ENCODE measurements at places on chromosomes 6 and 20.
A peak's percentile ranks its signal among the peaks of the same experiment; 100 is the strongest.

GRCh38 chr6:133447924-133448323 lies 206.8 kb downstream of the EYA4 start:
- no peak for DNase-seq

DNA sequence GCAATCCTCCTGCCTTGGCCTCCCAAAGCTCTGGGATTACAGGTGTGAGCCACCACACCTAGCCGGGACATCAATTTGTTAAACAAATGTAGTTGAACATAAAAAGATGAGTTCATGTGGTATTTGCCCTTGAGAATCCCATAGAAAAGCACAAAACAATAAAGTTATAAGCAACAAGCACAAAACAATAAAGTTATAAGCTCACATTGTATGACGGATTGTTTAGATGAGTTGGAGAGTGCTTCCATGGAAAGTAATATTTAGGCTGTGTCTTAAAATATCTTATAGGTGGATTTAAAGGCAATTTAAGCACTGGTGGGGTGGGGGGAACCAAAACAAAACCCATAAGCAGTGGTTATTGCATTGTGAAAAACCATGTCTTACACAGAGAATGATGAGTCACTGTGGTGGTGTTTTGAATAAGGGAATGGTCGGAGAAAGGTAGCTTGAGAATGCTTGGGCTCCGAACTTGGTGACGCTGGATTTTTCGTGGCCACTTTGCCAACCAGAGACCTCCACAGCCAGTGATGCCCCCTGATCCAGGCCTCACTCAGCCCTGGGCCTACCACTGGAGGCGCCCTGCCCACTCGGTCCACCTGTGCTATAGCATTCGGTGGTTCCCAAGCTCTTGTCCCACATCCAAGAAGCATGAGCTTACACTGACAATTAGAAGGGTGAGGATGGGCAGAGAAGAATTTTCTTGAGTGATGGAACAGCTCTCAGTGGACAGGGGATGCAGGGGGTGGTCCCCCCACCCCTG lies 256.0 kb downstream of the CDKAL1 start:
- no peak for DNase-seq

DNA sequence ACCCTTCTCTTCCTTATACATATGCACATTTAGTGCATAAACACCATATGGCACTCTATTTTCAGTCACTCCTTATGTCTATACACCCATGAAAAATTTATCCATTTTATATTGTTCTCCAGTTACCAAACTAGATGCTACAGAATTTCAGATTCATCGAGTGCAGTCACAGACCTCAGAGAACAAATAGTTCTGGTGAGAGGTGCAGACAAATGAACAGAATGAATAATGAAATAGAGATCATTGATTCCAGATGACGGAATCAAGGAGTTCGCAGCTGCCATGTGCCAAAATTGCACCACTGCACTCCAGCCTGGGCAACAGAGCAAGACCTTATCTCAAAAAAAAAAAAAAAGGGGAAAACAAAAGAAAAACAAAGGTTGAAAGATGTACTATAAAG lies 214.8 kb upstream of the CEP162 start:
- no peak for DNase-seq

- DNase-seq = peak; percentile 44
Measured at GRCh38 chr6:131135244-131136020, at the start of gene AKAP7. Gene AKAP7, plus strand, starts transcription at chr6:131135467. Its CDS starts 297 bp downstream, at chr6:131135764.

- DNase-seq = no peak
Measured at GRCh38 chr6:158912655-158913054, 87.3 kb downstream of the RSPH3 start.

GRCh38 chr20:50728486-50728980 lies 2.8 kb upstream of the PARD6B start:
- no peak for DNase-seq

- DNase-seq = no peak
Measured at GRCh38 chr6:43911354-43912115, 141.5 kb downstream of the VEGFA start.

GRCh38 chr20:23125625-23126191 lies 39.6 kb upstream of the CD93 start:
- DNase-seq = no peak

DNA sequence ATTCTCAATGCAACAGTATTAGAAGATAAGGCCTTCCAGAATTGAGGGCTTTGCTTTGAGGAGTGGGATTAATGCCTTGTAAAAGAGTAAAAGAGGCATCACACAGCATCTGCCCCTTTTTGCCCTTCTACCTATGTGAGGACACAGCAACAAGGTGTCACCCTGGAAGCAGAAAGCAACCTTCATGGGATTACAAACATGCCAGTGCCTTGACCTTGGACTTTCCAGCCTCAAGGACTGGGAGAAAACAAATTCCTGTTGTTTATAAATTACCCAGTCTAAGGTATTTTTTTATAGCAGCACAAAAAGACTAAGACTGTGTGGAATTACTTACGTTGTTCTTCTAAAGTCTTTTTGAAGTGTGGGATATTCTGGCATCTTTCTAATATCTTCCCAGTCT lies 150.0 kb upstream of the SLC22A16 start:
- no peak for DNase-seq

DNA sequence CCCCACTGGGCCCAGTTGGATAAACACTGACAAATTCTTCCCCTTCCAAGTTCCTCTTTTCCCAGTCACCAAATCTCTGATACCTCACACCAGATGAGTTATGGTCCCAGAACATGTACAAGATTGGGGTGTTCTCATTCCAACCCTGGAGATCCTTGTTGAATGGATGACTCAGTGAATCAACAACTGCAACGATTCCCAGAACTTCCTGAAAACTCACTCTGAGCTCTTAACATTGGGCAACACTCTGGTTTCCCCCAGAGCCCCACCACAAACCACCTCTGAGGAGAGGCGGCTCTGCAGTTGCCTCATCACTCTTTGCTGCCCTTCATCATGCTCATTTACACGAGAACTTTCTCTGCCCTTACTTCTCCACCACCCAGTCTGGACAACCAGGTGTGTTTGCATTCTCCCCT lies 115.2 kb downstream of the MRPL14 start:
- no peak for DNase-seq

DNA sequence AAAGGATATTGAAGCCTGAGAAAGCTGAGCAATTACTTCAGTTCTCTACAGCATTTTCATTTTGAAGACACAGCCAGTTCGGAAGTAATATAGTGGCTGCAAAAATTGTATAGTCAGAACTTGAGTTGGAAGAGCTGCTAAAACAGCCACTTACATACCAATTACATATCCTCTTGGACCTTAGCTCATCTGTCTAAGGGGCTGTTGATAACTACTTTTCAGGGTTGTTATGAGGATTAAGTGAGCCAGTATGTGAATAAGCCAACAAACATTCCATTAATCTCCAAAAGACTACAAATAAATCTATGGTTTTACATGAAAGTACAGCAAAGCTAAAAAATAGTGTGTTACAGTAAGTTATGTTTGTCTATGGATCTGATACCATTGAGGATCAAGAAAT lies 59.7 kb downstream of the TMEM200A start:
- no peak for DNase-seq

DNA sequence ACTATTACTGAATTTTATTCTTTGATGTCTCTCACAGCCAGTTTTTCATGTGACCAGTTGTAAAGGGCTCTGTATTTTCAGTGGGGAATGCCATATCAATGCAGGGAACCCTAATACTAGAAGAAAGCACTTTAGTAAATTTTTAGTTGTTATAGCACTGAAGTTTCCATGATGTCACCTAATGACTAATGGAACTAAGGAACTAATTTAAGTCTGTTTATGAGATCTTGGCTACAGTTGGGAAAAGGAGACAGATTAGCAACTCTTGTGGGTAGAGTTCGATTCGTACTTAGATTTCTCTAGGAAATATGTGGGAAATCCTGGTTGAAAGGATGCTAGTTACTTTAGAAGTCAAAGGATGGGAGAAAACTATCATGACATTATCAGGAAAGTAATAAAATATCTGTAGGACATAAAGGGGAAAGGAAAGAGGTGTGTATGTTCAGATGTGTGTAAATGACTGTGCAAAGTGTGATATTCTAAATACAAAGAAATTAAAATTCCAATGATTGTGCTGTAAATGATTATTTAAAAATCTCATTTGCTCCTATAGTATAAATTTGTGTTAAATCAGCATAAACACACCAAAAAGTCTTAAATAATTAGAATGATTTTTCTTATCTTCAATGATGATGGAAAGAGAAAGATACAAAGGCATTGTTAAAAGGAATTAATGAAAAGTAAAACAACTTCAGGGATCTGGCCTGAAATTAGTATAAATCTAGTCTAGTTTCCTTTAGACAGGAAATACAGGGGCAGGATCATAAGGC lies 103.4 kb downstream of the LRRC1 start:
- no peak for DNase-seq

DNA sequence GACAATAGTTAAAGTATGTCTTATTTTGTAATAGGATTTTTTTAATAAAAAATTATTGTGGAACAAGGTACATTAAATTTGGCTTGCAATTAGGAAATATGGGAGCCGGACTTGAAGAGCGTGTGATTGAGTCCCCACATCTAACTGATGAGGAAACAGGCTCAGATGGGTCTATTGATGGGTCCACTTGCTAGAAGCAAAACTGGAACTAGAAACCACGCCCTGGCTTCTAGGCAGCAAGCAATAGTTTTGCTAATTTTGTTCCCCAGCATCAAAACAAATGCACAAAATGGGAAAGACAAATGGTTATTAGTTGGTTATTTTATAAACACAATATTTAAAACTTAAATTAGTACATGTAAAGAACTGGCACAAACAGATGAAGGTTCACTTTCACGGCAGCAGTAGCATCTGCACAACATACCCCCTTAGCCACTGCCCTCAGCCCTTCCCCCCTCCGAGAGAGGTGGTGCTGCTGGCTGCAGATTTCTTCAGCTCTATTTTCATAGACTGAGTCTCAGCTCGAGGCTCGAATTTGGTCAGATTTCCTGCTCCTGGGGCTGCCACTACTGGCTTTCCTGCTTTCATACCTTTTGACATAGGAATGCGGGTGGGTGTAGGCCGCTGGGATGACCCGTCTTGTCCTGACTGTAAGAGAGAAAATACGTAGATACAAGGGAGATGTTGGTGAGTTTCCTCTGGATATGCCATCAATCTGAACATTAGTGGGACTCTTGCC lies 23.8 kb upstream of the TMEM30A start:
- no peak for DNase-seq

- no peak for DNase-seq
Measured at GRCh38 chr6:37171201-37171969, 1.4 kb downstream of the PIM1 start.

GRCh38 chr20:22949331-22950109 lies 85.6 kb upstream of the SSTR4 start:
- DNase-seq = no peak

- no peak for DNase-seq
Measured at GRCh38 chr6:157673596-157673995, 149.4 kb upstream of the SNX9 start.

GRCh38 chr6:143074101-143074500 lies 13.4 kb downstream of the AIG1 start:
- no peak for DNase-seq

DNA sequence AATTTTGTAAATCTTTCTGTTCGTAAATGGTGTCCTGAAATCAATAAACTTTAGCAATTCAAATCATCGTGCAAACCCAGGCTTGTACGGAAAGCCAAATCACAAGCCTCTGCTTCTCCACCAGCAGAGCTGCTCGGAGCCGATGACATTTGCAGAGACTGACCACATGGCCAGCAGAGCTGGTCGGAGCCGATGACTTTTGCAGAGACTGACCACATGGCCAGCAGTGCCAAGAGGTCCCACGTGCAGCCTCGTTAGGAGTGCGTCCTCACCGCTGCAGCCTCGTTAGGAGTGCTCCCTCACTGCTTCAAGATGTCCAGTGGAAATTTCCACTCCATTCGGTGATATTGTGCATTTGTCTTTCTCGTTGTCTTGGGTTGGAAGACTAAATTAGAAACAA lies 28.5 kb downstream of the SMOC2 start:
- no peak for DNase-seq

DNA sequence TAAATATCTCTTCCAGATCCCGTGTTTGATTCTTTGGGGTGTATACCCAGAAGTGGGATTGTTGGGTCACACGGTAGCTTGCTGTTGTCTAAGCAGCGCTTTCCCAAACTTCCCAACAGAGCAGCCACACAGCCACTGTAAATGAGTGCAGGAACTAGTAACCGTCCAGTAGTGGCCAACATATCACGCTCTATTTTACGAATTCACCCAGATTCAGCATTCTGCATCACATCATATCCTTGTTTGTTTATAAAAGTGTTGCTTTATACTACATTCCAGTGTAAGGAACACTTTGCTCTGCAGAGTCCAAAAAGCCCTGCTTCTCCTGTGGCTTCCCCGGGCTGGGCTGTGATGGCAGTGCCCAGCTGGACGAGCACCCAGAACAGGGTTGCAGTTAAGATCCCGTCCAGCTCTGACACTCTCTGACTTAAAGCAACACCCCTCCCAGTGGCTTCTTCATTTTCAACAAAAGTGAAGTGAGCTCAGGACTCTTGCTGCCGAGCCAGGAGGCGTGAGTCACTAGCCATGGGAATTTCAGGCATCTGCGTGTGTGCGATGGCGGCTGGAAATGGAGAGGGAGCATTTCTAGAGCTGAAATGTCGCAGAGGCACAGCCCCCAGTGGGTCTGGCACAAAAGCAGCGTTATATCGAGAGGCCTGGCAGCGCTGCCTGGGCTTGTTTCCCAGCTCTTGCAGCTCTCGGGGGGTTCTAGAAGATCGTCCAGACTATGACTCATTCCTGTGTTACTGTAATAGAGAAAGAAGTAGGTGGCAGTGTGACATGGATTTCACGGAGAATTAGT lies 216.3 kb upstream of the ECI2 start:
- DNase-seq = no peak

- DNase-seq = no peak
Measured at GRCh38 chr20:49591217-49591865, 23.4 kb upstream of the PTGIS start.

GRCh38 chr20:42714298-42715141 lies 475.2 kb downstream of the PTPRT start:
- DNase-seq = no peak

GRCh38 chr6:149843051-149843633 lies 21.0 kb downstream of the LRP11 start:
- DNase-seq = no peak

DNA sequence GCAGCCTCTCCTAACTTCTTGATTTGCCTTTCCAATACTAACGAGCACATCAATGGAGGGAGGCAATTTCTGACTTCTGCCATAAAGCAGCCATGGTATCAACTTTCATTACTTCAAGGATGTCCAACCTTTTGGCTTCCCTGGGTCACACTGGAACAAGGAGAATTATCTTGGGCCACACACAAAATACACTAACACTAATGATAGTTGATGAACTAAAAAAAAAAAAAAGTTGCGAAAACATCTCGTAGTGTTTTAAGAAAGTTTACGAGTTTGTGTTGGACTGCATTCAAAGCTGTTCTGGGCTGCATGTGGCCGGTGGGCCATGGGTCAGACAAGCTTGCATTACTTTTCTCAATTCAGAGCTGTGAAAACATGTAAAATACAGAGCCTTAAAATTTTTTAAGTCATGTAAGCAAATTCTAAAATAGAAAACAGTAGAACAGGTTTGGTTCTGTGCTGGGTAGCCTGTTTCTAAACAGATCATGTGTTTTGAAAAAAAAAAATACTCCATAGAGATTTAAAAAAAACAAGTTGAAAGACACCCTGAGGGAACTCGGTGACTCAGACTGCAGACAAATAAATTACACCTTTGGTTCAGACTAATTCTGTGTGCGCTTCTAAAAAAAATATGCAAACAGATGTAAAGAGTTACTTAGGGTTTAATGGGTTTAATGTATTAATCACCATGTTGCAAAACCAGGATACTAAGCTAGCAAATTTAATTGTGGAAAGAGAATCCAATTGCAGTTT lies 43.6 kb upstream of the SLC22A23 start:
- DNase-seq = no peak
